ENCODE measurements at places on chromosomes 1 and 21.

DNA sequence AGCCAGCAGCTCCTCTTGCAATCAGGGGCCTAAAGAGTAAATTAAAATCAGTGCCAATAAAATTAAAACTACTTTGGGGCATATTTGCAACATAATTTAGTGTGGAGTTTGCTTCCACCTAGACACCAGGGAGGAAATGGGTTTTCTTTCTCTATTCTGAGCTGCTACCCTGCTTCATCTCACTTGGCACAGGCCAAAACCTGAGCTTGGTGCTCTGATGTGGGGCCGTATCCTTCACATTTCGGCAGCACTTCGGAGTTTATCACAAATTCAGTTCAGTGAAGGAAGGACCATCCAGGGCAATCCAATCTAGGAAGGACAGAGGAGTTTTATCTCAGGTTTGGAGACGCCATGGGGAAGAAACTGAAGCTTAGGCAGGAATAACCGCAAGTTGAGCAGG, 123.6 kb upstream of the SPATA6 start:
- no peak for DNase-seq

- no peak for DNase-seq
Measured at GRCh38 chr1:73980324-73981040, 217.5 kb downstream of the LRRIQ3 start.

DNA sequence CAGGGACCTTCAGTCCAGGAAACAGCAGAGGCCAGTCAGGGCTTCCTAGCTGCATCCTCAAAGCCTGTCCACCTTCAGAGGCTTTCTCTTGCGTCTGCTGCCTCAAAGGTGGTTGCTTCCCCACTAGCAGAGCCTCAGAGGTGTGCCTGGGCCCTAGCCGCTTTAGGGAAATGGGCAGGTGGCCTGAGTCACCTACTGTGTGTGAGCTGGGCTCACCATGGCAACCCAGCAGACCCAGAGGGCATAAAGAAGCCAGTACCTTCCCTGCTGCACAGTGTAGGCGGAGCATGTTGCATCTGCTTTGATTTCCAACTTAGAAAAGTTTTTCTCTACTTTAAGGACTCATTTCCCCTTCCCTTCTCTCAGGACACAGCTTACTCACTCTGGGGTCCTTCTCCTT, 12.5 kb downstream of the SLC9A1 start:
- no peak for DNase-seq

DNA sequence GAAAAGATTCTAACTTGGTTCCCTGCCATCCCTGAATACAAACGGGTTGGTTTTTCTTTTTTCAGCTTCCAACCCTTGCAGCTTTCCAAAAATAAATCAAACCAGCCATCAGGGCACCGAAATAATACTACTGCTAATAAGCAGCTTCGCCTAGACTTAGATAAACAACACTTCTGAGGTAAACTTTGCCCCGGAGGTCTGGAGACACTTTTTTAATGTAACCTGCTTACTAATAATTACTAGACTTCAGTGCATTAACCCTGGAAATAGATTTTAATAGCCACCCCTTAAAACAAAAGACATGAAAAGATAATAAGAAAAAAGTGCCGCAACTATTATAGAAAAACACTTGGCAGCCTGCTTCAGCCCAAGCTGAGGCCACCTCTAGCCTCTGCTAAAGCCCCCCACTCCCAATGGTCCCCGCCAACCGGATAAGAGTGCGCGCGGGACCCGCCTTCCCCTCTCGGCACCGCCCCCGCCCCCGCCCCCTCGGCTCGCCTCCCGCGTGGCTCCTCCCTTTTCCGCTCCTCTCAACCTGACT, 405 bp upstream of the GADD45A start:
- no peak for DNase-seq

DNA sequence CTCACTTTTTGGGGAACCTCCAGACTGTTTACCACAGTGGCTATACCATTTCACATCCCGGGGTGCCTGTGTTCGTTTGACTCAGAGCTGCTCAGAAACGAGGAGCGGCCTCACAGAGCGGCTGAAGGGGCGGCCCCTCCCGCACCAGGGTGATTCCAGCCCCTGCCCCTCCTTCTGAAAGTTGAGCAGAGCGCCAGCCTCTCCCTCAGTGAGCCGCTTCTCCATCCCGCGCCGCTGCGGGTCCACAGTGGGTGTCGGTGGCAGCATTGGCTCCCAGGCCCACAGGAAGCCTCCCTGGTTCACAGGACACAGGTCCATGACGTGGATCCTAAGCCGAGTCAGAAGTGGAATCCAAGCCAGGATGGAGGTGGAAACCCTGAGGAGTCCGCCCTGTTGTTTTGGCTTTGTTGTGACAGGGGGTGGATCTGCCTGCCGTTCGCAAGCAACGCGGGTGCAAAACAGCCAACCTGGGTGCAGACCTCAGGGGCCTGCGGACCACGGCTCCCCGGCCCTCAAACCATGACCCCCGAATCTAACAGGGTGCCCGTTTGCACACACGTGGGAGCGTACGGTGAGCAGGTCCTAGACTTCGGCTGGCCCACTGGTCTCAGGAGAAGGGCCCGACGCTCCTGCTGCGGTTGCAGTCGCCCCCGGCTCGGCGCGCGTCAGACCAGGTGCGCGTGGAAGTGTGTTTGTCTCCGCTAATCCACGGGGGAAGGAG, 186.8 kb upstream of the ARHGEF16 start:
- no peak for DNase-seq

GRCh38 chr1:183551924-183552323, 38.3 kb downstream of the NCF2 start:
- no peak for DNase-seq

DNA sequence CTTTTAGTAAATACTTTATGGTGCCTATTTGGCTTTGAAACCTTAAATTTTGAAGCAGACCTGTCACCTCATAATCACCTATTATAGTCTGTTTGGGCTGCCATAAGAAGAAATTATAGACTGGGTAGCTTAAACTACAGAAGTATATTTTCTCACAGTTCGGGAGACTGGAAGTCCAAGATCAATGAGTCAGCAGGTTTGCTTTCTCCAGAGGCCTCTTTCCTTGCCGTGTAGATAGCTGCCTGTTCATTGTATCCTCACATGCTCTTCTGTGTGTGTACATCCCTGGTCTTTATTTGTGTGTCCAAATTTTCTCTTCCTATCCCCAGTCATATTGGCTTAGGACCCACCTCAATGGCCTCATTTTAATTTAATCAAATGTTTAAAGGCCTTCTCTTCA, 518.2 kb downstream of the ADGRL2 start:
- no peak for DNase-seq

DNA sequence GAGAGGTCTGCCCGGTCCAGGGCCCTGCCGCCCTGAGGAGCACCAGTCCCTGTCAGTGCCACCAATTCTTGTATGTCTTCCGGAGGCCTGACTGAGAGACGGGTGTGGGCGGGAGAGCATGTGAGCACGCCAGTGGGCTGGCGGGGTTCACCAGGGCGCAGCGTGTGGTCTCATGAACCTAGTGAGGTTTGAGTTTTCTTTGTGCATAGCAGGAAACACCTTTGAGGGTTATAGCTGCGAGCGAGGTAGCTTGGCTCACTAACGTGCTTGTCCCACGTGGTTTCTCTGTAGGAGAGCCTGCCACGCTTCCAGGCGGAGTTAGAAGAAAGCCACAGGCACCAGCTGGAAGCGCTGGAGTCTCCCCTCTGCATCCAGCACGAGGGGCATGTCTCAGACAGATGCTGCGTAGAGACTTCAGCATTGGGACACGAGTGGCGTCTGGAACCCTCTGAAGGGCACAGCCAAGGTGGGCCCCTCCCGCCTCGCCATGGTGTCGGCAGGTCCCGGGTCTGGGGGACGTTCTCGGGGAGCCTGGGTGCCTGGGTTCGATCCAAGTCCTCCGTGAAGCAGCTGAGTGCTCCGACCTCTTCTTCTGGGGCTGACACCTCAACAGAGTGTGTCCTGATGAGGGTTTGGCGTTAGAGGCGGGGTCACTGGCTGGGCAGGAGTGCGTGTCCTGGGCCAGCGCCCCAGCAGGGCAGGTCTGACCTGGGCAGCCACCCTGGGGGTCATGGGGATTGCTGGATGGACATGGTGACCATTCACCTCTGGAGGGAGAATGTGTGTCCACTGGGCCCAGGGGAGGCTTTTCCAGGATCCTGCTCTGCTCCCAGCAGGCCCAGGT, 31.4 kb downstream of the PCNT start:
- no peak for DNase-seq

DNA sequence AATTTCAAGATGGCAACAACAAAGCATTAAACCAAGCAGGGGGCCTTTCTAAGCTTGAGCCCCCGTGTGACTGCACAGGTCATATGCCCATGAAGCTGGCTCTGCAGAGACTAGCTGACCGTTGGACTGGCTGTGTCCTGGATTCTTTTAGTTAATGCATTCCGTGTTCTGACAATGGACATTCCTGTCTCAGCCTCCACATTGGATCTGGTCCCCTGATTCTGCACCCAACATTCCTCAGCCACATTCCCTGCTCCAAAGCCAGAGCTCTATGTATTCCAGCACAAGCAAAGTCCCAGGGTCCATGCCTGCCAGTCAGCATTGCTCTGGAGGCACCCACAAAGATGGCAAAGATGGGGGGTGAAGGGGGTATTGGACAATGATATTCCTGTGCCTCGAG, 5.1 kb upstream of the NAV1 start:
- DNase-seq: no peak

DNA sequence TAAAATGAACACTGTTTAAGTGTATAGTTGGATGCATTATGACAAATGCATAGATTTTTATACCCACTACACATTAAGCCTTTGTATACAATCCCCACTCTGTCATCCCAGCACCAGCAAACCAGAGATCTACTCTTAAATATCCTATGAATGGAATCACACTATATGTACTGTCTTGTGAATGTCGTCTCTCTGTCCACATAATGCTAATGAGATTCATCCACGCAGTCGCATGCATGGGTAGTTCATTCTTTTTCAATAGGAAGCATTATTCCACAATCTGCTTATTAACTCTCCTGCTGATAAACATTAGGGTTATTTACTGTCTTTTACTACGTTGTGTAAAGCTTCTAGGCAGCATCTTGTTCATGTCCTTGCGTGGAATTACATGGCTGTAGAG, 892.3 kb downstream of the LTN1 start:
- DNase-seq: no peak

DNA sequence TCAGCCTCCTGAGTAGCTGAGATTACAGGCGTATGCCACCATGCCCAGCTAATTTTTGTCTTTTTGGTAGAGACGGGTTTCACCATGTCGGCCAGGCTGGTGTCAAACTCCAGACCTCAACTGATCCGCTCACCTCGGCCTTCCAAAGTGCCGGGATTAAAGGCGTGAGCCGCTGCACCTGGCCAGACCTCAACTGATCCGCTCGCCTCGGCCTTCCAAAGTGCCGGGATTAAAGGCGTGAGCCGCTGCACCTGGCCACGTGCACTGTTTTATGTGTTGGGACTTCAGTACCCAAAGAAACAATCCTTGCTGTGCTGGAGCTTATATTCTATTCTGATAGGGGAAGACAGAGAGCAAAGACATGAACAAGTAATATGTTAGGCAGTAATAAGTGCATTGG, 10.1 kb downstream of the TRAF5 start:
- DNase-seq: no peak

GRCh38 chr1:172394811-172395210, 25.7 kb upstream of the C1orf105 start:
- DNase-seq: no peak

- DNase-seq: no peak
Measured at GRCh38 chr1:213003256-213003655, 12.4 kb downstream of the ANGEL2 start.

GRCh38 chr1:99768524-99769245, 2.2 kb upstream of the FRRS1 start:
- DNase-seq: no peak

DNA sequence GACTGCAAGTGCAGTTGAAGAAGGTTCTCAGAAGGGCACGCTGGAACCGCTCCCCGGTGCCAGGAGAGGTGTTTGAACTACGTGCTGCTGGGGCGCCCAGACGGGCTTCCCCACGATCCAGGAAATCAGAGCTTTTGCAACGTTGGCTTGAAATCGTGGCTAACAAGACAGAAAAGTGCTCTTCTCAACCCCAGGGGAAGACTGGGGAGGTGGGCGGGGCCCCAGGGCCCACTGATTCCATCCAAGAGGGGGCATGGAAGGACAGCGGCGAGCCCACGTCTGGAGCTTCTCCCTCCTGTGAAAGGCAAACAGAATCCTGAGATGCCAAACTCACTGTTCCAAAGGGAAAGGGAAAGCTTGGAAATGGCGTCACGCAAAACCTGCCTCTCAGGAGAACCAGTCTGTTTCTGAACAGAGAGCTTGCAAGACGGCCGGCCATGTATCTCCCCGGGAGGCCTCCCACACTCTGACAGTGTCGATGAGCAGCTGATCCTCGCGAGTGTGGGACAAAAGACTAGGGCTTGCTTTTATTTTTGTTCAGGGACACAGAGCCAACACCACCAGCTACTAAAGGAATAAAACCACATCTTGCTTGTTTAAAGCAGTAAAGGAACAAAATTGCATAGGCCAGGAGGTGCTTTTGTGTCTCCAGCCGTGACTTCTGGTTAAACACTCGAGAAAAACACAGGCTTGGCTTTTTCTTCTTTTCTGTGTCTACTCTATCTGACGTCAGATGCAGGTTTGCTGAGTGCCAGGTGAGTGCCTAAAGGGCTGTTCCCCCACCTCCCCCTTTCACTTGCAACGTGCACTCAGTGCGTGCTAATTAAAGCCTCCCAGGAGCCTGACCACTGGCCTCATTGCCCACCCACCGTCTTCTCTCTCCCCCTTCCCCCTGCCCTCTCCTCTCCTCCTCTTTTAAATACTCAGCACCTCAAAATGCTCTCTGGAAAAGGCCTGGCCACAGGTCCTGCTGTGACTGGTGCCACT, 41.5 kb downstream of the LRRC3 start:
- no peak for DNase-seq

DNA sequence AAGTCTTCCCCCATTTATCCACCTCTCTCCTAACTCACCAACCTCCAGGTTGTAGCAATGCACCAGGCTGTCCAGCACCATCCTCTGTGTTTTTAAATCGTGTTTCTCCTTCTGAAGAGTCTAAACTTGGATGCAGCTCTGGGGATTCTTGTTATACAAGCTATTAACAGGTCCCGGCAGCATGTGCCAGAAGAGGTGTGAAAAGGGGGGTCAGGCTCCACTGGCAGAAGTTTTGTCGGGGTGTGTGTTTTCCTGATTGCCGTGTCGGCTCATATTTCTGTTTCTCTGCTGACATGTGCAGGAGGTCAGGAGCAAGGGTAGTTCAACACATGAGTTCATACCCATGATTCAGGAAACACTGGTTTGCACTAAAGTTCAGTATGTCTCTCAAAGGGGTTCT, 658.6 kb upstream of the CAMK1G start:
- no peak for DNase-seq

- no peak for DNase-seq
Measured at GRCh38 chr1:156270314-156270713, 12.3 kb downstream of the SMG5 start.
